ENCODE measurements at places on chromosomes 13 and 19.
A peak's percentile ranks its signal among the peaks of the same experiment; 100 is the strongest.

DNA sequence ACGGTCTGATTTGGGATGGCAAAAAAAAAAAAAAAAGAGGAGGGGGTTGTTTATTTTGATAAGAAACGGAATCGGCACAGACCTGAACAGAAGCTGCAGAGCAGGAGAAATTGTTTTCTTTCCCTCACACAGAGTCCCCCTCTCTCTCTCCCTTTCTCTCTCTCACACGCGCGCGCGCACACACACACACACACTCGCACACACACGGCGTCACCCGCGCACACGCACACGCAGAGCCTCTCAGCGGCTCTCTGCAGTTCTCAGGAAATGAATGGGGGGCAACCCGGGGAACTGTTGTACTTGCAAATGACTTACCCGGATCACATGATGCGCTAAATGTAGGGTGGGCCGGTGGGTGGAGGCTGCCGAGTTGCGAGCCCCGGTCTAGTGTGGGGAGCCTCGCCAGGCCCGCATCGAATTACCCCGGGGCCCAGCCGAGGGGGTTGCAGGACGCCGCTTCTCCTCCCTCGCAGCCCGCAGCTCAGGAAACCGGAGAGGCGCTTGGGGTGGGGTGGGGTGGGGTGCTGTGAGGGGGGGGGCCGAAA is 475 bp downstream of the KLF12 start:
- DNase-seq = peak; percentile 89

GRCh38 chr19:7691497-7691896 is 10.4 kb downstream of the FCER2 start:
- DNase-seq = peak; percentile 38

GRCh38 chr13:41398494-41399170 is 58.7 kb upstream of the RGCC start:
- no peak for DNase-seq

DNA sequence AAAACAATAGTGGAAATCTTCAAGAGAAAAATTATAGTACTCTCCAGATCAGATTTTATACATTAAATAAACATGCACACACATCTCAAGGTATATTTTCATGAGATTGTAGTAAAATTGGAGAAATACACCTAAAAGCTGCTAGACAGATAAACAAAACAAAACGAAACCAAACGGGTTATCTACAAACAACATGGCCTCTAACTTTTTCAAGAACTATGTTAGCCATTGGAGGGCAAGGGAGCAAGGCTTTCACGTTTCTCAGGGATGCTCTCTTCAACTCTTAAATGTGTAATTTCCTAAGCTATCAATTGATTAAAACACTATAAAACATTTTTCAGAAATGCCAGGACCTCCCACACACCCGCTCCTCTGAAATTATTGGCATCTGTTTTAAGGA is 1262.4 kb upstream of the PCDH20 start:
- DNase-seq = no peak

- DNase-seq = no peak
These were observed 226.1 kb downstream of the RFC3 start for GRCh38 chr13:34044041-34044440.

- DNase-seq = no peak
These were observed 3.1 kb upstream of the TMEM86B start for GRCh38 chr19:55231391-55232285.

DNA sequence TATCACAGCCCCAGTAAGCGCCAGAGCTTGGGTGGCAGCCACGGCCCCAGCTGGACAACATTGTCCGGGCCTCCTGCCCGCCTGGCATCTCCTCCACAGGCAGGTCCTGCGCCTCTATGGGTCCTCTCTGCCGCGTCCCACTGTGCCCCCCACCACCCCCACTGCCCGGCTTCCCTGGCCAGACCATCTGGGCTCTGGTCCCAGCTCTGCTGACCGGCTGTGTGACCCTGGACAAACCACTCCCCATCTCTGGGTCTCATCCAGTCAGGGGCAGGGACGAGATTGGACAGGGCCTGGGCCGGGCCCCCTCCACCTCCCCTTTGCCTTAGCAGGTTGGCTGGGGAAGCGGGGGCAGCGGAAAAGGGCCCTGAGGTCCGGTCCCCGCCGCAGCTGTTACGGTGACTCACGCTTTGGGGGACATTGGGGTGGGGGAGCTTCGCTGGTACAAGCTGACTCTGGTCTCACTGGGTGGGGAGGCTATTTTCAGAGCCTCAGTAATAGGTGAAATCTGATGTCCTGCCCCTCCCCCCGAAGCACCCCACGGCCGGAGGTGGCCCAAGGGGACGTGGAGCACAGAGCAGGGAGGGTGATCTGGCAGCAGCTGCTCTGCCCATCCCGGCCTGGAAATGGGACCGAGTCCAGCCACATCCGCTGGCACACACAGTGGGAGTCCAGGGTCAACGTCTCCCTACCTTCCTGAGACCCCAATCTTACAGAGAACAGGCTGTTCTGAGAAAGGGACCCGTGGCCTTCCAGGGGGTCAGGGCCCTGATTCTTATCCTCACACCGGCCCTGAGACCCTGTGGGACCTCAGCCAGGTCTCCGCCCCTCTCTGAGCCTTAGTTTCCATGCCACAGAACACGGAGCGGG is 9.1 kb downstream of the NFIC start:
- DNase-seq = no peak

DNA sequence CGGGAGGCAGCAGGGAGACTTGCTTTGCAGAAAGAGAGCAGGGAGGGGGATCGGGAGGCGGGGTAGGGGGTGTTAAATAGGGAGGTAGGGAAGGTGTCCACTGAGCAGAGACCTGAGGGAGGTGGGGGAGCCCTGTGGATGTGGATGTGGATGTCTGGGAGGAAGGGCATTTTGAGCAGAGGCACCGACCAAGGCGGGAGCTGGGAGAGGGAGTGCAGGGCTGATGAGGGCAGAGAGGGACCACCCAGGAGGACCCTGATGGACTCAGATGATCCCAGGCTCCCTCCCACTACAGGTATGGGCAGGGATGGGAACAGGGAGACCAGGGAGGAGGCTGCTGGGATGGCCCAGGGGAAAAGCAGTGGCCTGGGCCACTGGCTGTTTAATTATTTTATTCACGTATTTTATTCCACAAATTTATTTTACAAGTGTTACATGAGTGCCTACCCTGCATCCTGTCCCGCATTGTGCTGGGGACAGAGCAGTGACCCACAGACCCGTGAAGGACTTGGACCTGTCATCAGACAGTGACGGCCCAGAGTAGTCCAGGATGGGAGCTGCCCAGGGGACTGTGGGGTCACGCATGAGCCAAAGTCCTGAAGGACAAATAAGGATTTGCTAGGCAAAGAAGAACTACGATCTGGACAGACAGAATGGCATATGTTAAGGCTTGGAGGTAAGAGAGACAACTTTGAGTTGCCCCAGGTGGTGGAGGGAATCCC is 5.3 kb downstream of the GRAMD1A start:
- DNase-seq = no peak

GRCh38 chr13:62173958-62174357 is 758.3 kb upstream of the PCDH20 start:
- DNase-seq = no peak

DNA sequence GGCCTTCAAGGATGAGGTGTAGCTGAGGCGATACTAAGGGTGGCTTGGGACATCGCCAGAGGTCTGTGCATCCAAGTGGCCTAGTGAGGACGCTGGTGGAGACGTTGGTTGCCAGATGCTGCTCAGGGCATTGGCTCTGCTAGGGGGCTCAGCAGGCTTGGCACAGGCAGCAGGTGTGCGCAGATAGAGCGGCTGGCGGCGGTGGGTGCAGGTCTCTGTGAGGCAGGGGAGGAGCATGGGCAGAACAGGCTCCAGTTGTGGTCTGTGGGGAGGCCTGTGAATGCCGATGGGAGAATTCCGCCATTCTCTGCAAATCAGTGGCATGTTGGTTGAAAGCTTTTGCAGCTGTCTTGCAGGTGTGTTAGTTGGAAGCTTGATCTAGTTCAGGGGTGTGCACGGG is 21.2 kb downstream of the PRAM1 start:
- no peak for DNase-seq

DNA sequence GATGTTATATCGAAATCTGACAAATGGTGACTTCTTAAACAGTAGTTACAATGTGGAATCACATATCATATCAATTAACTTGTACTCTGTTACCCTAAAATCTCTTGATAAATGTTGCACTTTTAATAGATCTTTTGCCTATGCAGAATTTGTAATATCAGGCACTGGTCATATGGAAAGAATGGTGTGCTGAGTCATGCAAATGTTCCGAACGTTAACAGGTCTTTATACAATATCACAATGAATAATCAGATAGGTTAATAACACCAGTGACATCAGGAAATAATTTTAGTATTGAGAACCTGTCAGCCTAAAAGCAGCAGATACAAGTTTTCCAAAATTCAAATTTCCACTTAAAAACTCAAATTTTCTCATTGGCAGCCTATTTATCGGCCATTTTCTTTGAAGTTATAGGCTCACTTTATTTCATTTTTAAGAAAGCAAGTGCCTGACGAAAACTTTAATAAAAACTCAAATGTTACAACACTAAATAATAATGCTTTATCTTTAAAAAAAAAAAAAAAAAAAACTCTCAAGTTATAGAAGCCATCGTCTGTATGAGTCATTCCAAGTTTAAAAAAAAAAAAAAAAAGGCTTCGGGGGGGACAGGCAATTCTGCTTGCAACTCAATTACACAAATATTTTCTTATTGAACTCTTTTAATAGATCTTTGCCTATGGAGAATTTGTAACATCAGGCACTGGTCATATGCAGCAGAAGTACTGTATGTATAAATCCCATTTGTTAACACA is 180.9 kb downstream of the DIAPH3 start:
- DNase-seq = no peak

DNA sequence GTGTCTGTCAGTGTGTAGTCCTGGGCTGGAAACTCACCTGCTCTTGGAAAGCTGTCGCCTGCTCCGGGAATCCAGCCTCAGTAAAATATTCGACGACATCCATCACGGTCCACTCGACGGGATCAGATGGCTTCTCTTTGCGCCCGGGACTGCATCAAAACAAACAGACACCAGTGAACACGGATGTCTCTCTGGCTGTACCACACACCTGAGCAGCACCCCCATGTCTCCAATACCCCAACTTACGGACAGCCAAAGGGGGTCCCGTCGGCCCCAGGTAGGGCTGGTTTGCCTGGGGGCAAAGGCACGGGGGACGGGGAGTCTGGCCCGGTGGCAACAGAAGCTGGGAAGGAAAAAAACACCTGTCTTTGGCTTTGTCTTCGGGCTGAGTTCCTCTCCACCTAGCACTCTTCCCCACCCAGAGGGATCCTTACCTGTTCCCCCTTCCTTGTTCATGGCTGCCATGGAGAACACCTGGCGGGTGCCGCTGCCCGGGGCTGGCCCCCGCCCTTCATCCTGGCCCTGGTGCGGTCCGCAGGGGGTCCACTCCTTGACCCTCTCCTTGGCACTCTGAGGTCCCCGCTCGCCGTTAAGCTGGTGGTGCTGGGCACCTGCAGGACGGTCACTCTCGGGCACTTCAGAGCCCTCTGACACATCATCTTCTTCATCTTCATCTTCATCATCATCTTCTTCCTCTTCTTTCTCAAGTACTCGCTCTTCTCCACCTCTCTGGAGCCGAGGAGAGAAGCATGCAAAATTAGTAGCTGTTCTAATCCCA is 1.7 kb downstream of the SAMD1 start:
- no peak for DNase-seq

DNA sequence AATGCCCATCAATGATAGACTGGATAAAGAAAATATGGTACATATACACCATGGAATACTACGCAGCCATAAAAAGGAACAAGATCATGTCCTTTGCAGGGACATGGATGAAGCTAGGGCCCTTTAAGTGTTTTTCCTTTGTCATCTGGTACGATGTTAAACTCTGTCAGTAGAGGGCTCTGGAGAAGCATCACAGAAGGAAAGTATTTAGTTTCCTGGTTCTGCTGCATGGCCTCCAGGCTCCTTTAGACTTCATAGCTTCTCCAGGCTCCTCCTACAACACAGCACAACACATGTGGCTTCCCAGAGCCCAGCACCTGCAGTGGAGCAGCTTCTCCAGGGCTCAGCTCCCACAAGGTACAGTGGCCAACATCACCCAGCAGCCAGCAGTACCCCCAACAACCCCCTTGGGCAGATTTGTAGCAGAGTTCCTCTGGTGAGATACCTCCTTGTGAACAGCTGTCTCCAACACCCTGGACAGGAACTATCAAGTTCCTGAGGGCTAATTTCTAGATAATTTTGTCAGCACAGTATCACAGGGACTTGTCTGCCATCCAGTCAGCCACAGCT is 63.4 kb downstream of the KCTD12 start:
- no peak for DNase-seq

GRCh38 chr19:17655751-17656472 is 32.2 kb downstream of the UNC13A start:
- no peak for DNase-seq

- DNase-seq = peak; percentile 73
These were observed 20.6 kb downstream of the PBX4 start for GRCh38 chr19:19597809-19598306.

DNA sequence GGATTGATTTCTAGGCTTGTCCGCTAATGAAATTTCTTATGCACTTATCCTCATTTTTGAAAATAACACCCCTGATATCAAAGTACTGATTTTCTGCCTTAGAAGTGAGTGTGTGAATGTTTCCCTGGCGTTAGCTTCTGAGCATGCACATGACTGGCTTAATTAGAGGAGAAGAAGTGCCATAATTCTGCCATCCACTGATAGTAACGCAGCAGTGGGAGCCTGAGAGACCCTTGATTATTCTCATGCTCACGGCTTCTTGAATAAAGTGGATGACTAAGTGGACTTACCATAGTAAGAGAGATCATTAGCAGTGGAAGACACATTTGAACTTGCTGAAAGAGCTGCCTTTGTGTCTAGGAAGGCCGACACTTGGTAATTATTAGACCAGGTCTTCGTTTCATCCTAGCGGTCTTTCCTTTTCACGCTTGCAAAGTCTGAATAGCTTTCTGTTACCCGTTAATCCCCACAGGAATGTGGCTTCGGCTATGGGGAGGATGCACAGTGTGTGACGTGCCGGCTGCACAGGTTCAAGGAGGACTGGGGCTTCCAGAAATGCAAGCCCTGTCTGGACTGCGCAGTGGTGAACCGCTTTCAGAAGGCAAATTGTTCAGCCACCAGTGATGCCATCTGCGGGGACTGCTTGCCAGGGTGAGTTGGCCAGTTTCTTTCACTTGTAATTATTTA is 45.3 kb downstream of the TNFRSF19 start:
- no peak for DNase-seq

- DNase-seq = no peak
These were observed 121.9 kb downstream of the DLEU7 start for GRCh38 chr13:50721672-50721992.

DNA sequence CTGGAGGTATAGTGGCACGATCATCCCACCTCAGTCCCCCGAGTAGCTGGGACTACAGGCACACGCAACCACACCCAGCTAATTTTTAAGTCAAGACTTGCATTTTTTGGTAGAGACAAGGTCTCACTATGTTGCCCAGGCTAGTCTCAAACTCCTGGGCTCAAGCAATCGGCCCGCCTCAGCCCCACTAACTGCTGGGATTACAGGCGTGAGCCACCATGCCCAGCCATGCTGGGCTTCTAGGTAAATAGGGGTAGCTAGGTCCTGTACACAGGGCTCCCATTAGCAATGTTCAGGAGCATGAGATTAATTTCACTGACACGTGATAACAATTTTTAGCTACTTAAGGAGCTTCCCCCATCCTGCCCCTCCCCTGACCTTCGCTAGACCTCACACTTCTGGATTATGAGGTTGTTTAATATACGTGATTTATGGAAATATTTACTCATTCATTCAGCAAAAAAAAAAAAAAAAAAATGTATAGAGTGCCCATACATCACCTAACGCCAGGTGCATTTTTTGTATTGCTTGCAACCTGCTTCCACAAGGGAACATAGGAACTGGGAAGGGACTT is 19.2 kb downstream of the TMEM272 start:
- DNase-seq = no peak

Measured in stimulated activated CD4-positive, alpha-beta T cell treated with anti-CD3 and anti-CD28 coated beads, Interleukin-1b, Interleukin-23, amount 100 ng/mL, for 48 hours (primary cell).